ENCODE measurements at places on chromosomes 2 and 18.

- DNase-seq, result no peak
Measured at GRCh38 chr2:33219114-33219513, 257.3 kb upstream of the RASGRP3 start.

- DNase-seq, result no peak
Measured at GRCh38 chr2:138207074-138207930, 243.0 kb downstream of the HNMT start.

GRCh38 chr18:77671456-77672167 lies 422.0 kb downstream of the GALR1 start:
- DNase-seq, result no peak

- DNase-seq, result no peak
Measured at GRCh38 chr2:200270732-200271131, 35.8 kb upstream of the SPATS2L start.

DNA sequence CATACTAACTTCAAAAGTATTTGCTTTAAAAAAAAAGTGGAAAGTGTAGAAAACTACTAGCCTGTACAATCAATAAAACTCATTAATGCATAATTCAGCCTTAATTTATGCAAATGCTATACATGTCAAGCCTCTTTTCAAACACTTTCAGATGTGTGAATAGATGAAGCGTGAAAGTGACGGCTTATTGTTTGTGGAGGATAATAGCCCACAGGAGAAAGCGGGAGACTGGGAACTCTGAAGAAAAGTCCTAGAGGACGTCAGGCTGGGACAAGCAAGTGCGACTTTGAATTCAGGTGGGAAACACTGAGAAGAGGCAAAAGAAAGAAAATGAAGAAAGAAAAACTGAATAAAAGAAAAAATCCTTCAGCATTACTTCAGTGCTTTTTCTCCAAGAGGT lies 108.5 kb downstream of the STK39 start:
- DNase-seq, result no peak

- DNase-seq, result no peak
Measured at GRCh38 chr2:28768952-28769351, 17.3 kb downstream of the PPP1CB start.
